ENCODE measurements at places on chromosomes 11 and 22. TPM values are rescaled to one million over a fixed set of nuclear protein-coding genes. Genes with fewer than 3 reads are reported as not detected.

DNA sequence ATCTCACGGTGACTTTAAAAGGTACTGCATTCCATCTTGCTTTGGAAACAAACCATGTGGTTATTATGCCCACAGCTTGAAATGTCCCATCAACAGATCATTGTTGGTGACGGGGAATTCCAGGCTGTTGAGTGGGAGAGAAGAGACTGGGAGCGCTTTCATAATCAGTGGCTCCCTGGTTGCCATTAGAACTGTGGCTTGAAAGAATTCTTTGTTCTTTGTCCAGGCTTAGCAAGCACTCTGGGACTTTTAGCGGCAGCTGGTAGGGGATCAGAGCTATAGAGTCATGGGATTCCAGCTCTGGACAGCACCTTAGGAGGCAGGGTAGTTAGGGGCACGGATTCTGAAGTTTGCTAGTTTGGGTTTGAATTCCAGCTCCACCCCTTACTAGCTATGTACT is 22.0 kb downstream of the MMP20 start:
- no peak for DNase-seq

The ACR gene
- 0.33 TPM for polyA plus RNA-seq

DNA sequence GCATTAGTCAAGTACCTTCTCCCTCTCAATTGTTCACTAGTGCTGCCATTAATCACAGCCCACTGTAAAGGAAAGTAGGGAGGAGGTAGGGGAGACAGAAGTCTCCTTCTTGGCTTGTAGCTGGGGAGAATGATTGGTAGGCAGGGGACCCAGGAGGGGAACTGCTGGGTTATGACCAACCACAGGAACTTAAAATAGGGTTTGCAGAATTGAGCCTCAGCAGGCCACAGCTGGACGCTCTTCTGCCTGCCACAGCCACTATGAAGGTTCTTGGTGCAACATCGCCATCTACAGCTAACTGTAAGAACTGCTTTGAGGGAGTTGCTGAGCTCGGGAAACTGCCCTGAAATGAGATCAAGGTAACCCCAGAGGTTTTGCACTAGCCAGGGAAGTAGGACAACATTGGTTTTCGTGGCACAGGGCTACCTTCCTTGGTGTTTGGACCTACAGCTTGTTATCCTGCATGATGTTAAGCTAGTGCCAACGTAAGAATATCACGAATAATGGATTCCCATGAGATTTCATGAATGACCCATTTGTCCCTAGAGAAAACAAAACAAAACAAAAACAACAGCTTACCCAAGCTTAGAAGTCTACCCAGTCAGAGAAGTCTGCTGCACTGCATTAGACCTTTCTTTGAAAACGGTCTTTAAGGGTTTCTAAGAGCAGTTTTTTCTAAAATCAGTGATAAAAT is 787.1 kb upstream of the API5 start:
- DNase-seq = no peak

The C11orf58 gene
- polyA plus RNA-seq = 175 TPM

- DNase-seq = peak; percentile 46
Observed at GRCh38 chr11:10605941-10606381, 37.5 kb upstream of the LYVE1 start.

DNA sequence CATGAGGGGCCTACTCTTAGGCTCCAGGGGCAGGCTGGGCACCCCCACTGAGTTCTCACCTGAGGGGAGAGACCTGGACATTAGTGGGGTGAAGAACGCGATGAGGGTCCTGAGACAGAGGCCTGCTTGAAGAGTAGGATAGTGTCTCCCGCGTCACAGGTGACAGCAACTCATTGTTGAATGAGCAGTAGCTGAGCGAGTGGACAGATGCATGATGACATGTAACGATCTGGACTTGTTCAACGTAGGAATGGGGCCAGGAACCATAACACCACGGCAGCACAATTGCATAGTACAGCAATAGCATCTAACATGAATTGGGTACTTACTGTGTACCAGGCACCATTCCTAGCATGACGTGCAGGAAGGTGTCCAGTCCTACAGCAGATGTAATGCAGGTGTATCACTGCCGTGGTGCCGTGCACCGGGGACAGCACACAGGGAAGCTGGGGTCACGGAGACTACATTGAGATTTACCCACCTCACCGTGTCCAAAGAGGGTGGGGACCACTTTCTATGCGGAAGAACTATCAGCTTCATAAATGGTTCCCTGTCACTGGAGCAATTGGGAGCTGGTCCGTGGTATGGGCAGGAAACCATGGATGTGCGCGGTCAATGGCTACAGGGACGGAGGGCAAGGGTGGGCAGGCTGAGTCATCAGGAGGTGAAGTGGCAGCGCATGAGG is 1019.1 kb downstream of the TBC1D22A start:
- no peak for DNase-seq

The OR4A47 gene
- not detected for polyA plus RNA-seq

- DNase-seq = no peak
Observed at GRCh38 chr22:28927630-28928029, 44.3 kb downstream of the ZNRF3 start.

The ISX gene
- not detected for polyA plus RNA-seq

- no peak for DNase-seq
Observed at GRCh38 chr11:90606721-90607120, 383.9 kb upstream of the CHORDC1 start.

DNA sequence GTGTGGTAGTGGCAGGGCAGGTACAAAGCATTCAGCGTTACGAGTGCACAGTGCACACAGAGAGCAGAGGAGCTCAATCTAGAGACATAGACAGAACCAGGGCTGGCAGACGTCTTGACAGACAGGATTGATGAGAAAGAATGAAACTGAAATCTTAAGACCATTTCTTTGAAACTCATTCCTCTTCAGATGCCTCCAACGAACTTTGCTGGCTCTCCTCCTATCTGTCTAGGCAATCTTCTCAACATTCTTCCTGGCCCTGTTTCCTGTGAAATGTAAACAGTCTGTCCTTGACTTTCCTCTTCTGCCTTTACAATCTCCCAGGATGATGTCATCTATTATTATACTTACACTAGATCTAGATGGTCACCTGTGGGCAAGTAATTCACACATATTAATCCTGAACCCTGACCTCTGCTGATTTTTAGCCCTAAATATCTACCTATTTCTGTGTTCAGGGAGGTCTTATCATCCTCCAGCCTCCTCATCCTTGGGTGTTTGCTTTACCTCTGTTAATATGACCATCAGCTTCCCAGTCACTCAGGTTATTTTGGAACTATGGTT is 119.5 kb downstream of the ENTHD1 start:
- DNase-seq = no peak

GRCh38 chr11:35740061-35740799 is 77.7 kb downstream of the TRIM44 start:
- no peak for DNase-seq

DNA sequence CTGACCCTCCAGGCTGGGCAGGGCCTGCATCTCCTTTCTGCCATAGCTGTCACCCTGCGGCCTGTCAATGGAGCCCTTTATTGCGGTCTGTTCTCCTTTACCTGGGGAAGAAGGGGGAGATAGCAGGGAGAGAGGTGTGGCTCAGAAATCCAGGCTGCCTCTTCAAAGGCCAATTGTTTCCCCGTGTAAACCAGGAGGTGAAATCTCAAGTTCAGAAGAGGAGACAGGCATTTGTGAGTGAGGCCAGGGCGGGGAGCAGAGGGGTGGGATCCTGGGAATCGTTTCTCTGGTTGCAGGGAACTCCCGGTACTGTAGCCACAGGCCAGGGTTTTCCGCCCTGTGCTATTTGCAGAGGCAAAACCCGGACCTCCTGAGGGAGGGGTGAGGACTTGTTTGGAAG is 9.1 kb downstream of the DCPS start:
- DNase-seq = no peak

- no peak for DNase-seq
Observed at GRCh38 chr11:19805827-19806226, 93.2 kb downstream of the NAV2 start.

The SCO2 gene
- not detected for polyA plus RNA-seq

- no peak for DNase-seq
Observed at GRCh38 chr11:60899977-60900376, 6.4 kb downstream of the PRPF19 start.

DNA sequence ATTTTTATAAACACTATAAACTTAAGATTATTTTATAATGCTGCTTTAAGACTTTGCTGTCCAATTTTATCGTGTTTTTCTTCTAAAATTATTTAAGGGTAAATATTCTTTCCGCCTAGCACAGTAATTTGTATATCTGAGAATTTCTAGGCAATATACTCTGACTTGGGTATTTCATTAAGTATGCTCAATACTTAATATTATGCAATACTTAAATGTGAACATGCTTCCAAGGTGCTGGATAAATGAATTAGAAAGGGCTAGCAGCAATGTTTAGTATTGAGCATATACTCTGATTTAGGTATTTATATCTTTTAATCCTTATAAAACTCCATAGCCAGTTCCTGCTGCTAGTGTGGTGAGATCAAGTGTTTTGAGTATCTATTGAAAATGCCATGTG is 60.3 kb upstream of the ANO3 start:
- DNase-seq = no peak

Measured in ovary (tissue), 10 donors.